ENCODE measurements at places on chromosomes 3 and 15.

- DNase-seq: peak; percentile 65
Measured at GRCh38 chr15:101156509-101157159, 95.2 kb downstream of the CHSY1 start.

- no peak for DNase-seq
Measured at GRCh38 chr3:60760145-60760544, 491.1 kb downstream of the FHIT start.

GRCh38 chr15:40002295-40002694 lies 36.7 kb downstream of the SRP14 start:
- DNase-seq: peak; percentile 38

- peak; percentile 85 for DNase-seq
Measured at GRCh38 chr3:168884353-168884903, 779.1 kb downstream of the MECOM start.

DNA sequence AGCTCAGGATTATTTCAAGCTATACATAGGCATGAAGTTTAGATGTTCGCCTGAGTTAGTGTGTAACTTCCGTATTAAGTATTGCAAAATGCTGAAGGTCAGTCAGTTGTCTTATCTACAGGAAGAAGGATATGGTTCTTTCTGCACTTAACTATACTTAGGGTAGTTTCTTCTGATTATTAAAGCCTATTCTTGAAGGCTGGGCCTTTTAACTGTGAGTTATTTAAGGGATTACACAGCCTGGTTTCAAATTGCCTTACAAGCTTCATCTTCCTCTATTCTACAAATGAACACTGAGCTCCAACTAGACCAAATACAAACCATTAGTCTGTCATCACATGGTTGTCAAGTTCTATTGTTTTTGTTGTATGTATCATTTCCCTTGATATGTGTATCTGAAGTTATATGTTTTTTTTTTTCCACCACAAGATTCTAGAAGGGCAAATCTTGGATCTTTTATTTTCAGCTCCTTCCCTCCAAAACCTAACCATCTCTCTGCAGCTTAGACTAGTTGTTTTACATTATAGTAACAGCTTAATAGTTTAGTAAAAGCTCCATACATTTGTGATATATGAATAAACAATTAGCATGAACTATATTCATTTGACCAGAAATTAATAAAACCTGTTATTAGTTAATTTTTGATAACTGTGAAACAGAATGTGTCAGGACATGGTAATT lies 272.9 kb upstream of the KCNMB2 start:
- no peak for DNase-seq

- DNase-seq: no peak
Measured at GRCh38 chr3:30354972-30355371, 251.4 kb upstream of the TGFBR2 start.

DNA sequence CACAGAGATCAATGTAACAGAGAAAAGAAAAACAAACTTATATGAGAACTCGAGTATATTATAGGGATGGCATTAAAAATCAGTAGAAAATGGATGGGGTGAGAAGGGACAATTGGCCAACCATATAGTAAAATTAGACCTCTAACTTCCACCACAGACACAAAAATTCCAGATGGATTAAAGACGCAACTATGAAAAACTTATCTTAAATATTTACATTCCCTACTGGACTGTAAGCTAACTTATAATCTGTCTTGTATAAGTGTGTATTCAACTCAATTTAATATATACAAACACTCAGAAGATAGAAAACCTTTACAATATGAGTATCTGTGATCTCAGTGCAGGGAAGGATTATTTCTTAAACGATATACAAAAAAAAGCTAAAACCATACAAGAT lies 3.0 kb downstream of the MFAP1 start:
- DNase-seq: no peak

GRCh38 chr15:68621535-68621934 lies 42.7 kb downstream of the CORO2B start:
- no peak for DNase-seq

DNA sequence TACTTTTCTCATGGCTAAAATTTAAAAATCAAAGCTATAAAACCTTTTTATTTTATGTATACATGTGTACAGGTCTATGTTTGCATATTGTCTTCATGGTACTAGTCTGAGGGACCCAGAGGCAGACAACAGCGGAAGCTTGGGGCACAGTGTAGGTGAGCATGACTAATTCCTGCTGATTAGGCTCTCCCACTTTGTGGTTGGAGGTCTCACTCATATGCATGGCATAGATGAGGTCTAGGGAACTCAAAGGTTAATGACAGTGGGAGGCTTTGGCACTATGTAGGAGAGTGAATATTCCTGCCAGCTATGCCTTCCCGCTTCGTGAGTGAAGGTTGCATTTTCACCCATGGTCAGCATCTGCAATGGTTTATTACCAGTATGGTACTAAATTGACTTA lies 47.5 kb upstream of the AADACL2 start:
- DNase-seq: no peak

DNA sequence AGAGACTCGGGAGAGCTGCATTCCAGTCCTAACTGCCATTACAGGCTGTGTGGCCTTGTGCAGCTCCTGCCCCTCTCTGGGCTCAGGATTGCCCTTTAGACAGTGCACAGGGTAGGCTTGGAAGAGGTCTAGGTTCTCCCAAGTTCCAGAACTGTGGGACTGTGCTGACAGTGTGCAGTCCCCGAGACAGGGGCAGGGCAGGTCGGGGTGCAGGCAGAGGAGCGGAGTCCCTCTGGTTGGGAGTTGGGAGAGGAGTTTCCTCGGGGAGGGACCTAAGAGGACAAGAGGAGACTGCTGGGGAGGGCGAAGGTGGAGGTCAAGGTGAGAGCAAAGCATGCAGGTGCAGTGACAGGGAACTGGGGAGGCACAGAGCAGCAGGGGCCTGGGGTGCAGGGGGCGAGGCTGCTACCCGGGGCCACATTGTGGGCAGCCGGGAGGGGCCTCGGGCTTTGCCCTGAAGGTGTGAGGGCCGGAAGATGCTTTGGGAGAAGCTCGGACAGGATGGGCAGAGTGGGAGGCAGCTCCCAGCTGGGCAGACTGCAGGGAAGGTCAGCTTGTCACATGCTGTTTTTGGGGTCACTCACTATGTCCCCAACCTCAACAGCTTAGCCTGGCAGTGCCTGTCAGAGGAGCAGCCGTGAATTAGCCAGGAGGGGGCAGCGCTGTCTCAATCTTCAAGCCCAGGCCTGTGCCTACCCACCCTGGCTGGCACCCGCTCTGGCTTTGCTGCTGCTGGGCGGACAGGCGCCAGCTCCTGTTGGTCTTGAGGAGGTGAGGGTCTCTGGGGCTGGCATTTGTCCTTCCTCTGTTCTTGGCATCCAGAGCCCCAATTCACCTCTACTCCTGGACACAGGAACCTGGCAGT lies 15.4 kb upstream of the CSPG4 start:
- peak; percentile 47 for DNase-seq

GRCh38 chr15:76976572-76977270 lies 18.2 kb upstream of the PSTPIP1 start:
- DNase-seq: no peak

- DNase-seq: peak; percentile 71
Measured at GRCh38 chr15:63752075-63752684, 81.6 kb downstream of the HERC1 start.

- no peak for DNase-seq
Measured at GRCh38 chr15:96005906-96006305, 324.6 kb upstream of the NR2F2 start.

GRCh38 chr15:69530991-69531664 lies 78.5 kb downstream of the RPLP1 start:
- no peak for DNase-seq

DNA sequence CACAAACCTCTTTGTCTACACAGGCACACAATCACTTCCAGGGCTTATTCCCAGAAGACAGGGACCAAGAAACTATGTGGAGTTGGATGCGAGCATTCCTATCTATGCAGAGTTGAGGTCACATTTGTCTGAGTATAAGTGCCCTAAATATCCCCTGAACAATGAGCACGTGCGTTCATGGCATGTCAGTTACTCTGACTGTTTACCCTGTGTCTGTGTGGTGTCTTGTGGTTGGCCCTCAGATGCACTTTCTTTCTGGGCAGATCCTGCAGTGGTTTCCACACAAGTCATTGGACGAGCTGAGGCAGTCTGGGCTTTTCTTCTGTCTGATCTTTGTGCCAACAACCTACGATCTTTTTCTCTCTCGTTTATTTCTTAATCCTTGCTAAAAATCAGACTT lies 134.5 kb downstream of the FBN1 start:
- no peak for DNase-seq

- DNase-seq: no peak
Measured at GRCh38 chr15:89194608-89195007, 26.8 kb downstream of the RLBP1 start.

- DNase-seq: no peak
Measured at GRCh38 chr3:168124291-168124690, 28.6 kb upstream of the GOLIM4 start.

DNA sequence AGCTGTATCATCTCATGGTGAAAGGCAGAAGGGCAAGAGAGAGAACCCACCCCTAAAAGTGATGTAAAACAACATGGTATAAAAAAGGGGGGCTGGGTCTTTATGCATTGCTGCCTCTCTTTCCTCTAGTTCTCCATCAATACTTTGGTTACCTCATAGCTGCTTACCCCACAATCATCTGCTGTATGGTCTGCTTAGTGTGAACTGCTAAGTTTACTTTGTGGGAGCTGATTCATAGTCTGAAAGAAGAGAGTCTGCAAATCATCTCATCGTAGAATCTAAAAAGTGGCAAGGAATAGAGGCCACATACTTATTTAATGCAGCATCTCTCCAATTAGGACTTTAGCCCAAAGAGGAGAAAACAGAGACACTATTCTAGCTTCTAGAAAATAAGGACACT lies 546.8 kb downstream of the GBE1 start:
- no peak for DNase-seq

DNA sequence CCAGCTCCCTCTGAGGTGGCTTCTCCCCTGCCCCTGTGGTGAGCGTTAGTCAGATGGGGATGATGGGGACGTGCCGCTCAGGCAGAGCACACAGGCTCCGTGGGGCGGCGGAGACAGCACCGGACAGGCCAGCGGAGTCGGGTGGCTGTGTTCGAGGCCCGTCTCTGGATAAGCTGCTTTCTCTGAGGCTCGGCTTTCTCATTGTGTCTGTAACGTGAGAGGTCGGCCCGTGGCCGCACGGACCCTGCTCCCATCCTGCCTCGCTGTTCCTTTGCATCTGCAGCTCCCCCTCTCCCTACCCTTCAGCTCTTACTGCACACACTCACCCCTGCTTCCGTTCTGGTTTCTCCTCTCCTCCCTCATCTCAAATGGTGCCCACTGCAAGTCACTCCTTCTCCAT lies 62.5 kb downstream of the FAM43A start:
- no peak for DNase-seq

- peak; percentile 82 for DNase-seq
Measured at GRCh38 chr15:42491539-42492225, 741 bp upstream of the ZNF106 start.

- DNase-seq: peak; percentile 17
Measured at GRCh38 chr3:59555593-59556315, 505.9 kb upstream of the CFAP20DC start.

- no peak for DNase-seq
Measured at GRCh38 chr15:96166223-96167200, 164.0 kb upstream of the NR2F2 start.

- DNase-seq: no peak
Measured at GRCh38 chr3:139236336-139236735, 107.5 kb upstream of the MRPS22 start.

- no peak for DNase-seq
Measured at GRCh38 chr3:4467522-4467867, 426 bp upstream of the SUMF1 start.

DNA sequence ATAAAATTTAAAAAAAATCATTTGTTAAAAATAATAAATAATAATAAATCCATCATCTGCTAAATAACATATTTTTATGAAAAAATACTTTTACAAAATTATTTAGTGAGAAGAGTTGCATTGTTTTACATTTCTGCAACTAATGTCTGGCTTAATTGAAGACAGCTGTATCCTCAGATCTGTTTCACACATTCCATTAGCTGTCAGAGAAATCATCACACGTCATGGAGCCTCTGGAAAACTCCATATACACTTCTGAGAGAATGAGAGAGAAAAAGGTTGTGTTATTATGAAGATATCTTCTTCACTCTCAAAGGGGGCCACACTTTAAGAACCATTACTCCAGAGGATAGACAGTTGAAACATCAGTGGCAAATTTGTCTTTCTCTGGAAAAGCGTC lies 40.8 kb downstream of the CMSS1 start:
- no peak for DNase-seq

DNA sequence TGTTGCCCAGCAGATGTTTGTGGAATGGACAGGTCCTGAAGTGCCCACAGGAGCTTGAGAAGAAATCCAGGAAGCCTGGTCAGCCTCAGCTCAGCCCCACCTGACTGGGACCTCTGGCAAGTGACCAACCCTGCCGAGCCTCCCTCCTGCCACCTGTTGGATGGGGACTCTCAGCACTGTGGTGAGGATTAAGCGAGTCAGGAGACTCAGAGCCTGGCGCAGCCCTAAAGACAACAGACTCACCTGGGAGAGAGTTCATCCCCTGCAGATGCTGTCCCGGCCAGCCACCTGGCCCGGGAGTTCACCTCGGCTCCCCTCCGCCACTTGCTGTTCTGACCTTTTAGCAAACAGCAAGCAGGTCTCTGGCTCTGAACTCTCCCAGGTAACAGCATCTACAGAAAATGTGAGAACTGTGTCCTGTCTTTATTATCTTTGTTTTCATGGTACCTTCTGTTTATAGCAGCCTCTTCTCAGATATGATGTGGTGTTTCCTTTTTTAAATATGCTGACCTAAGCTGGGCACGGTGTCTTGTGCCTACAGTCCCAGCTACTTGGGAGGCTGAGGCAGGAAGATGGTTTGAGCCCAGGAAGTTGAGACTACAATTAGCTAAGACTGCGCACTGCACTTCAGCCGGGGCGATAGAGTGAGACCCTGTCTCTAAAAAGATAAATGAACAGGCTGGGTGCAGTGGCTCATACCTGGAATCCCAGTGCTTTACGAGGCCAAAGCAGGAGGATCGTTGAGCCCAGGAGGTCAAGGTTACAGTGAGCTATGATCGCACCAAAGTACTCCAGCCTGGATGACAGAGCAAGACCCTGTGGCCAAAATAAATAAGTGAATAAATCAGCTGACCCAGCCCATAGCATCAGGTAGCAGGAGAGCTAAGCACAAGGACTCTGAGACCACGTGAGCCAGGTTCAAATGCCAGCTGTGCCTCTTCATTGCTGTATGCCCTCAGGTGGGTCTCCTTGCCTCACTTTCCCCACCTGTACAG lies 32.4 kb upstream of the SLC6A6 start:
- DNase-seq: no peak

DNA sequence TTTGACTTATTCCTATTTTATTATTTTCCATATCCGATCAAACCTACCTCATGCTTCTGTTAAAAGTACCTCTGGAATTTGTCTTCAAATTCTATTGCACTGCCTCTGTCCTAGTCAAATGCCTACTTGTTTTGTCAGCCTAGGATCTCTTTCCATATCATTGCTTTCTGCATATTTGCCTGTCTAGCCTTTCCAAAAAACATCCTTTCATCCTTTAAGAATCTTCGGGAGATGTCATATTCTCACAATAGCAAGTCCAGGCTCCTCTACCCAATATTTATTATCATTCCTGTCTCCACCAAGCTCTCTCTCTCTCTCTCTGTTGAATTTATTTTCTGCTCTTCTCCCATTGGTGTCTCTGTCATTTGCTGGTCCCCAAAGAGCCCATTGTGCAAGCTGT lies 80.1 kb downstream of the LRRC28 start:
- peak; percentile 38 for DNase-seq

- no peak for DNase-seq
Measured at GRCh38 chr15:62593681-62594399, 428.8 kb upstream of the C2CD4B start.

Data from EH (cell line).